Right hindlimb (tissue), 1 donor: ENCODE measurements at places on chromosomes 6 and 20.

DNA sequence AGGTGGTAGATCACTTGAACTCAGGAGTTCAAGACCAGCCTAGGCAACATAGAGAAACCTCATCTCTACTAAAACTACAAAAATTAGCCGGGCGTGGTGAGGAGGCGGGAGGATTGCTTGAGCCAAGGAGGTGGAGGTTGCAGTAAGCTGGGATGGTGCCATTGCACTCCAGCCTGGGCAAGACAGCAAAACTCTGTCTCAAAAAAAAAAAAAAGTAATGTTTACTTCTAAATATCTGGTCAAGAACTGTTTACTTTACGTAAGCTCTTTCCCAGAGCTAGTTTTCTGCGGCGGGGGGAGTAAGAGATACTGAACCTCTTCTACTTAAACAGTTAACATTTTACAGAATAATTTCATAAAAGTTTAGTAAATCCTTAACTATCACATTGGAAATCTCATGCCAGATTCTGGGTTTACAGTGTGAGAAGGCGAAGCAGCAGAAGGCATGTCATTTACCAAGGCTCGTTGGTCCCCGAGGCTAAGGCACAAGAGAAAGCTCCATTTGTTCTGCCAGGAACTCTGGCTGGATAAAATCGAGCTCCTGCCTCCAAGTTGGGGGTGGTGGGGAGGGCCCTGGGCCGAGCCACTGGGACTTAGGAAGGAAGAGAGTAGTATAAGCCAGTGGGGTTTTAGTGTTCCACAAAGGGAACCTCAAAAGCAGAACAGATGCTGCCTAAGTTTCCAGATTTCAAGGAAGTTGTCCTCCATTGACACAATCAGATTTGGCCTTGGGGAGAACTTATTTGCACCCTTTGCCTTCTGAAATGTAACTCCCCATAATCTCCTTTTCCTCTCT is 41.7 kb downstream of the ARFGEF2 start:
- no peak for DNase-seq

DNA sequence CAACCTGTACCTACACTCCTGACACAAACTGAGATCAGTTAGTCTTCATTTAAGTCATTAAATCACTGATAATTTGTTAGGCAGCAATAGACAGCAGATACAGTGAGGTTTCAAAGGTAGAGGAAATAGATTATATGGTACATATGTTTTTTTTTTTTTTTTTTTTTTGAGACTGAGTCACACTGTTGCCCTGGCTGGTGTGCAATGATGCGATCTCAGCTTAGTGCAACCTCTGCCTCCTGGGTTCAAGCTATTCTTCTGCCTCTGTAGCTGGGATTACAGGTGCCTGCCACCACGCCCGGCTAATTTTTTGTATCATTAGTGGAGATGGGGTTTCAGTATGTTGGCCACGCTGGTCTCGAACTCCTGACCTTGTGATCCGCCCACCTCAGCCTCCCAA is 38.2 kb upstream of the KIF13A start:
- no peak for DNase-seq

DNA sequence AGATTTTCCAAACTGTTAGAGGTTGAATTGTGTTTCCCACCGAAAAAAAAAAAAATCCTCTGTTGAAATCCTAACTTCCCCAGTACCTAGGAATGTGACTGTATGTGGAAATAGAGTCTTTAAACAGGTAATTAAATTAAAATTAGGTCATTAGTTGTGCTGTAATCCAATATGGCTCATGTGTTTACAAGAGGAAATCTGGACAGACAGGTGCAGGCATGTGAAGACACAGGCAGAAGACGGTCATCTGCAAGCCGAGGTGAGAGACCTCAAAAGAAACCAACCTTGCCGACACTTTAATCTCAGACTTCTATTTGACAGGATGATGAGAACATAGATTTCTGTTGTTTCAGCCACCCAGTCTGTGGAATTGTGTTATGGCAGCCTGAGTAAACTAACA is 28.6 kb upstream of the EZR start:
- no peak for DNase-seq

GRCh38 chr20:1185316-1185741 is 548 bp upstream of the TMEM74B start:
- DNase-seq: no peak

DNA sequence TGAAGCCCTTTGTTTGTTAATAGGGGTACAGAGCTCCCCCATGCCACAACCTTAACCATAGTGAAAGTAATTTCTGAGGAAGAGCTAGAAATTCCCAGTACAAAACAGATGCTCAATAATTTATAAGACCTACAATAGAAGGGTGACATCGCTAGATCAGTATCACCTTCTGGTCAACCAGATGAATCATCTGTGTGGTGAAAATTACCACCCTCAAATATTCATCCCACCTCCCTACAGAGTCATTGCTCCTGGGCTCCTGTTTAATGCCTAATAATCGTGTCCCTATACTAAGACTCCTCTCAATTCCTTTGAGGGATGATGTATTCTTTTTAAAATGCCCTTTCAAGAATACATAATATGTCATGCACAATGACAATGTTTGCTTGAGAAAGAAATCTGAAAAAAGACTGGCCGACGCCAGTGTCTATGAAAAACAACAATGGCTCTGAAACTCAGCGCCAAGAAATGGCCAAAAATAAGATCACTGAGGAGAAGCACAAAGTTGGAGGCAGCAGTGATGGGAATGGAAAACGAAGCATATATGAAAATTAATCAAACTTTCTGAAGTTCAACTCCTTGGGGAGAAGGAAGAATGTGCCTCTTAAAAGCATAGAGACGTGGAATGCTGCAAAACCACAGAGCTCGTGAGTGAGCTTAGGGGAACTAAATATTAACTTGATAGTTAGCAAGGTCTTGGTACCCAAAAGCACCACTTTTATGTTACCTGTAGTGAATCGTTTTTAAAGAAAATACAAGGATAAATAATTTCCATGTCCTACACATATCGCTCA is 11.0 kb upstream of the ADGRF5 start:
- DNase-seq: no peak

DNA sequence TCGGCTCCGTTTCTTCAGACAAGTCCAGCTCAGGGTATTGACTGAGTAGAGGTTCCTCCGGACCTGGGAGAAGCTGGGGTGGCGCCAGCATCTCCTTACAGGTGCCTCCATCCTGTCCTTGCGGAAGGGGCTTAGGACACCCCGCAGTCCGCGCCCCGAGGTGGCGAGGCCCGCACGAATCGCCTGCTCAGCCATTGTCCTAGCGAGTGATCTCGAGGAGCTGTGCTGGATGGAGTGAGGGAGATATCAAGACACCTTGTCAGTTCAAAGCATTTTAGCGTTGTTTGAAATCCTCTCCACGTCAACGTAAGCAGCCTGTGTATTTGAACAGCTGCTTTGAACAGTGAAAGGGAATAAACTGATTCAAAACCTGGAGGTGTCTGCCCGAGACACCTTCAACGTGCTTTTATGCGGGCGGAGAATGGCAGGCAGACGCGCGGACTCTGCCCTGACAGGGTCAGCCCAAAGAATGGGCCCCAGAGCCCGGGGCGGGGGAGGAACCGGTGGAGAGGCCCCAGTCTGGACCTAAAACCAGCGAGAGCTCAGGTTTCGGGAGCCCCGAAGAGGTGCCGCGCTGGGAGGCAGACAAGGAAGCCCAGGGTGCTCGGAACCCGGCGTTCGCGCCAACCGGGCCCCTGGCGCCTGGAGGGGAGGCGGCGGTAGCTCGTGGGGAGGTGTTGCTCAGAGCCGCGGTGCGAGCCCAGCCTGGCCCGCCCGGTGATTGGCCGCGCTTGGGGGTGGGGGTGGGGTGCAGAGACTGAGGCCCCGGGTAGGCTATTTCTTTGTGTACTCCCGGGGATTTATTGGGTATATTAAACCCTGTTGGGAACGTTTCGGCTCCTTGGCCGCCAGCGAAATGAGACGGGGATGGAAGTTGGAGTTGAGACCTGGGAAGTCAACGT is 3.1 kb upstream of the POU3F2 start:
- no peak for DNase-seq

- DNase-seq: no peak
Observed at GRCh38 chr20:46713957-46714834, 4.7 kb downstream of the SLC2A10 start.

- no peak for DNase-seq
Observed at GRCh38 chr6:93894521-93894920, 475.2 kb upstream of the EPHA7 start.

GRCh38 chr6:106149472-106150069 is 63.4 kb downstream of the PRDM1 start:
- no peak for DNase-seq

DNA sequence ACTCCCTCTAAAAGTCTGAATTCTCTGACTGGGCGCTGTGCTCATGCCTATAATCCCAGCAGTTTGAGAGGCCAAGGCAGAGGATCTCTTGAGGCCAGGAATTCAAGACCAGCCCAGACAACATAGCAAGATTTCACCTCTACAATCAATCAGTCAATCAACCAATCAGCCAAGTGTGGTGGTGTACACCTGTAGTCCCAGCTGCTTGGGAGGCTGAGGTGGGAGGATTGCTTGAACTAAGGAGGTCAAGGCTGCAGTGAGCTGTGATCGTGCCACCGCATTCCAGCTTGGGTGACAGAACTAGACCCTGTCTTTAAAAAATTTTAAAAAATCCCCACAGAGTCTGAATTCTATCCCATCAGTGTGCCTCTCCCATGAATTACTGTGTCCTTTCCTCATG is 37.9 kb downstream of the KIF3B start:
- no peak for DNase-seq

- DNase-seq: peak; percentile 29
Observed at GRCh38 chr6:46234156-46234556, 63.4 kb upstream of the ENPP5 start.

DNA sequence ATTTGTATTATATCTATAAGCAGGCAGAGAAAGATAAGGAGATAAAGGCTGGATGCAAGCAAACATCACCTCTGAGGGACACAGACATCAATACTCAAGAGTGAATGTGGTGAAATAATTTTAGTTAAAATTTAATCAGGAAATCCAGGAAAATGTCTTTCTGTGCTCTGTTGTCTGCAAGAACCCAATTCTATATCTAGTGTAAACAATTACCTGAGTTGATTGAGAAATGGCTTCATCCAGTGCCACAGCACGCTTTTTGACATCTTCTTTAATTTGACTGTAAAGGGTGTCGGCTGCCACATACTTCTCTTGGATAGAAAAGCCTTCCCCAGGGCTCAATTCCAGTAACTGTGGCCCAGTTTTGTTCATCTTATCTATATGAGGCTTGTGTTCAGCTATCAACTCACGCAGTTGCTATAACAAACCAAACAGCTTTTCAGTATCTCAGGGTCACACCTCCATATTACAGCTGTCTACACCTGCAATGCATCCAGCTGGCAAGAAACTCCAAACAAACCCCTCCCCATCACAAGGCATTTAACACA is 131.6 kb downstream of the DST start:
- DNase-seq: no peak

DNA sequence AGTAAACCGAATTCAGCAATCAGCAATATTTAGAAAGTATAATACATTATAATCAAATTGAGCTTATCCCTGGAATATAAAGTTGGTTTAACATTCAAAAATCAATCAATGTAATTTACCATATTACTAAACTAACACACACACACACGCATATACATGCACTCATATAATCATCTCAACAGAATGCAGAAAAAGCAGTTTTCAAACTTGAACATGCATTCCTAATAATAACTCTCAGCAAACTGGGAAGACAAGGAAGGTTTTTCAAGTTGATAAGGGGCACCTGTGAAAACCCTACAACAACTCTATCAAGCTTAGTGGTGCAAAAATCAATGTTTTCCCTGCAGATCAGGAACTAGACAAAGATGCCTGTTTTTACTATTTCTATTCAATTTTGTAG is 4.7 kb downstream of the SIRPB2 start:
- DNase-seq: no peak

- DNase-seq: peak; percentile 74
Observed at GRCh38 chr20:36454698-36455427, 86.5 kb upstream of the MYL9 start.

- DNase-seq: no peak
Observed at GRCh38 chr6:7124114-7124513, 16.4 kb downstream of the RREB1 start.

GRCh38 chr6:31470801-31471200 is 27.1 kb upstream of the MICB start:
- DNase-seq: no peak

DNA sequence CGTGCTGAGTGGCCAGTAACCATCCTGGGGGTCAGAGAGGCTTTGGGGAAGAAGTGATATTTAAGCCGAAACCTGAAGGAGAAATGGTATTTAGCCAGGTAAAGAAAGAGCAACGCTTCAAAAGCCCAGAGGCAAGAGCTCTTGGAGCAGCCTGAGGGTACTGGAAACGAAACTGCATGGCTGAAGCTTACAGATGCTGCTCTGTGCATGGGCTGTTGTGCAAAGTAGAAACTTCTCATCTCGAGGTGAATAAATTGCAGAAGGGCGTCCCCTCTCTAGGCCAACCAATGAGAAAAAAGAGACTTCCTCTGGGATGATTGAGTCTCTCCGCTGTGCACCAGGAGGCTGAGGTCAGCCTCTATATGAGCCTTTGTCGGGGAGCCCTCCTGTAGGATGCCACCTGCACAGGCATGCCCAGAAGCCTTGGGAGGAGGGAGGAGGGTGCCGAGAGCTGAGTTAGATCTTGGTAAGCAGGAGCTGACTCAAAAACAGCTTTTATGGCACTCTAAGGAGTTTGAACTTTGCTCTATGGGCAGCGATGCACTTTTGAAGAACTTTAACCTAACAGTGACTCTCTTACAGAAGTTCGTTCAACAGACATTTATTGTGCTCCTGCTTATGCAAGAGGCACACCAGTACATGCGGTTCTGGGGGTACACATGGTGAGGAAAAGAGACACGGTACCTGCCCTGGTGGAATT is 61.6 kb upstream of the EDN1 start:
- DNase-seq: no peak

DNA sequence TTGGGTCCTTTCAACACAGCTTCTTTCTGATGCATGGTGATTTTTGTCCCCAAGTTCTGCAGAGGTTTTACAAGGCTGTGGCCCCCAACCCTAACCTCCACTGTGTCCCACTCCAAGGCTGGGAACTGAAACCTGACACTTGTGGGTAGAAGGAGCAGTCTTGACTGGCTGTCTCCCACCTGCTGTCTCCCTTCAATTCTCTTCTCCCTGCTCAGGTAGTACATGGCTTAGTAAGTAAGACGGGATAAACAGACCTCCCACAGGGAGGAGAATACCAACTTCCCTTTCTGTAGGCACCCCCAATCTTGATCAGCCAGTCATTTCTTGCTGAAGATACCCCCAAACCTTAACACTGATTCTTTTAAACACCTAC is 25.0 kb downstream of the TGM6 start:
- DNase-seq: no peak

- DNase-seq: no peak
Observed at GRCh38 chr6:167977717-167978467, 19.6 kb upstream of the KIF25 start.

GRCh38 chr20:12293900-12294299 is 376.2 kb downstream of the BTBD3 start:
- no peak for DNase-seq

DNA sequence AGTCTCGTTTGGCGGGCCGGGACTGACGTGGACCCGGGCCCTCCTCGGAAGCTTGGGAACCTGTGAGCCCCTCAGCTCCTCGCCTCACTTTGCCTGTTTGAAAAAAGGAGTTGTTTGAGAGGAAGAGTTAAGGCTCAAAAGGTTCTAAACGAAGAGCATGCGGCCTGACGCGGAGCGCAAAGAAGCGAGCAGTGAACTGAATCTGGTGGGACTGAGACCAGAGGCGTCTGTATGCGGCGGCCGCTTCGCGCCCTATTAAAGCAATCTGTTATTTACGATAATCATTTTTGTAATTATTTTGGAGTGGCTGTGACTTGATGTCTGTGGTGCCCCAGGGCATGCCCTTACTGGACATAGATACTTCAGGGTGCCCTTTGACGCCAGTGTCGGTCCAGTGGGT is 3.3 kb upstream of the TFAP2C start:
- no peak for DNase-seq

- no peak for DNase-seq
Observed at GRCh38 chr6:123000244-123000770, 4.3 kb downstream of the CLVS2 start.
